ENCODE measurements at places on chromosomes 2 and 18. TPM values are rescaled to one million over a fixed set of nuclear protein-coding genes. Genes with fewer than 3 reads are reported as not detected.

The ACTG2 gene
- not detected for total RNA-seq

The CKAP2L gene
- total RNA-seq, result 17.7 TPM

The ARMC9 gene
- total RNA-seq, result 23.4 TPM

The DSG1 gene
- total RNA-seq, result not detected

Data from PC-9 (cell line).